Activated CD4-positive, alpha-beta T cell treated with anti-CD3 and anti-CD28 coated beads for 24 hours (primary cell): ENCODE measurements at places on chromosomes 5 and 9.

- peak; percentile 6 for DNase-seq
These were observed 51.2 kb upstream of the TESK1 start for GRCh38 chr9:35553670-35554543.

GRCh38 chr5:95880081-95880926 is 57.8 kb upstream of the GLRX start:
- DNase-seq: no peak

GRCh38 chr5:151680944-151681427 is 5.7 kb downstream of the SPARC start:
- no peak for DNase-seq

DNA sequence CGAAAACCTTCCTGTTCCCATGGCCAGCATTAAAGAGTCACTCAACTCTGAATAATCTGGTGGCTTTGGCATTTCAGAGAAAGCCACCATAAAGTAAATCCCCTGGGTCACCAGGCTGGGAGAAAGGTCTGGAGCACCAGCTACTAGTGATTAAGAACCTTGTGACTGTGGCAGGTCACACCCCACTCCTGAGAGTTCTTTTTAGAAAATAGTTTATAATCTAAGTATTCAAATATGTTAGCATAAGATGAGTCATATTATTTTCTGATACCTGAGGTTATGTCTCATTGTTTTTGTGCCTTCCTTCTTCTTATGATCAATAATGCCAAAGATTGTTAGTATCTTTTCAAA is 351.7 kb downstream of the ARRDC3 start:
- DNase-seq: no peak

DNA sequence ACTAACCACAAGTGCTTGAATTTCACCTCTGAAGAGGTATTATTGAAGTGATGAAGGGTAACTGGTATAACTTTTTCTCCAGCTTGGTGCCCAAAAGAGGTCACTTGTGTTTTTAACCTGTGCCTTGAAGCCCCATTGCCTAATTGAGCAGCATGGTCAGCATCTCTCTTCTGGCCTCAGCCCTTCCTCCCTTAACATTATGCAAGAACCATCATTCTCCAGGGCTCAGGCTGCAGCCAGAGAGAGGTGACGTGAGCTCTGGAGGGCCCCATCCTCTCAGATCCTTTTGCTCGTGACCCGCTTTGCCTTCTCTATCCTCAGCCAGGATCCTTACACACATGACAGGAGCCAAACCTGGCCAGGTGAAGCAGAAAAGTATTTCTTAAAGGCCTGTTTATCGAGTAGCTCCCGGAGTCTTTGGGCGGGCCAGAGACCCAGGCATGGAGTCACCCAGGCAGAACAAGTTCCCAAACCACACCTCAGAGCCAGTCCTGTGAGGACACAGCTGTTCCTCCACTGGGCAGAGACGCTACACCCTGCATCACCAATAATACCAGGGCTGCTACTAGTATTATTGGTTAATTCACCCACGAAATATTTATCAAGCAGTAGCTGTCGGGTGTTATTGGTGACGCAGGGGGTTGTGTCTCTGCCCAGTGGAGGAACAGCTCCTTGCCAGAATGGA is 29.6 kb upstream of the BOD1 start:
- no peak for DNase-seq

DNA sequence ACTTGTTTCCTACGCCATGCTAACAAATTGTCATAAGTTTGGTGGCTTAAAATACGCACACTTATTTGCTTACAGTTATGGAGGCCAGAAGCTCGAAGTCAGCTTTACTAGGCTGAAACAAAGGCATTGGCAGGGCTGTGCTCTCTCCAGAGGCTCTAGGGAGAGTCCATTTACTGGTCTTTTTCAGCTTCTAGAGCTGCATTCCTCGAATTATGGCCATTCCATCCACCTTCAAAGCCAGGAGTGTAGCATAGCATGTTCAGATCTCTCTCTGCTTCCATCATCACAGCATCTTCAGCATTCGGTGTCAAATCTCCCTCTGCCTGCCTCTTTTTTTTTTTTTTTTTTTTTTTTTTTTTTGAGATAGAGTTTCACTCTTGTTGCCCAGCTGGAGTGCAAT is 670.2 kb downstream of the ACTL7B start:
- DNase-seq: no peak

GRCh38 chr5:111072949-111073682 is 1.6 kb downstream of the TSLP start:
- DNase-seq: peak; percentile 35

DNA sequence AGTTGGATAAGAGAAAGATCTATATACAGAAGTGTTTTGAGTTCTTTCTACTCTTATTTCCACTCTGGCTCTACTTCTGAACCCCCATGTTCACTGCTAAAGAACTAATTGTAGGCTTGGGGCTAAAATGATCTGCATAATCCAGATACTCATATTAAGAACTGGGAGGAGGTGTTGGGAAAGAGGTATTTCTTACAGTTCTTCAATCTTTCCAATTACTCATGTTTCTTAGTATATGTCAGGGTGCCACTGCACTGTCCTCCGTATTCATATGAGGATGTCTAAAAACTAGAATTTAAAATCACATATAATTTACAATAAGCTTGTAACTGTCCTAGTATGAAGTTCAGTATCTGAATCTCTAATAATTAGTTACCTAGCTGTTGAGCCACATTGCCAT is 12.7 kb downstream of the NIPBL start:
- DNase-seq: no peak

DNA sequence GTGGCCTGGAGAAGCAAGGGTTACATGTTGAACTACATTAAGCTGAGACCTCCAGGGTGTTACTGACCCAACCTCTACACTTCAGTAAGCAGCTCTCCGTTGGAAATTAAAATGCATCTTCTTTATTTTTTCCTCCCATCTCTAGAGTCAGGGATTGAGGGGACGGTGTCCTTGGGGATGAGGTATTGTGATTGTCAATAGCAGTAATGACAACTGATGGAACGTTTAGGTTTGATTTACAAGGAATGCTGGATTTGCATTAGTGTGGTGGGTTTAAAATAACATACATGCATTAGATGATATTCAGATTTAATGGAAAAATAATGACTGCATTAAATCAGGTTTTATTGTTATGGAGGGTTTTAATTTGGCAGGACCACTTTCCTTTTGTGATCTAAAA is 82.9 kb upstream of the NTRK2 start:
- DNase-seq: no peak

DNA sequence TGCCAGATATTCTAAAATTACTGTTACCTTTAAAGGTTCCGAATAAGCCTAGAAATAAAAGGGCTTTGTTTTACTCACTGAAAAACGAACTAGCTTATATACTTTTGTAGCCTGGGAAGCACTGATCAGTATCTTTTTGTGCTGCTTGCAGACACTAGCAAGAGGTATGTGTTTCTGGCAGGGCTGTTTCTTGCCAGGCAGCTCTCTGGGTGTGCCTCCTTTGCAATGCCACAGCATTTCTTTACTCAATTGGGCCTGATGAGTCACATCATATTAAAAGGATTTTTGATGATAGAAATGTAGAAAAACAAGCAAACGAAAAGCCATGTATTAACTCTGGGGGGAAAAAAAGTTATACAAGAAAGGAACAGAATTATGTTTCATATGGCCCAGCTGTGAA is 35.6 kb downstream of the CD180 start:
- no peak for DNase-seq

DNA sequence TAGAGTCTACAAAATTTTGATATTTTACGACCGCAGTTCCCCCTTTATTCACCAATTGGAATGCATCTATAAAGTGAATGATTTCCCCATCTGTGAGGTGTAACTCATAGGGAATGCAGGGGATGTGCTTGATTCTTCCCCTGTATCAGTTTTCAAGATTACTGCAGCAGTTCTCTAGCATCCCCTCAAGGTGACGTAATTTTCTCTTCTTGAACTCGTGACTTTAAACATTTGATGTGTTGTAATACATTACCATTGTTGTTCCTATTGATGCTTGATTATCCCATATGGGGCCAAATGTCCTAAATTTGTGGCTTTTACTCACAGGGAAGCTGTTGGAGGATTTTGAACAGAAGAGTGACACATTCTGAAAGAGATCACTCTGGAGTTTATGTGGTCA is 240.2 kb downstream of the CD180 start:
- DNase-seq: no peak

DNA sequence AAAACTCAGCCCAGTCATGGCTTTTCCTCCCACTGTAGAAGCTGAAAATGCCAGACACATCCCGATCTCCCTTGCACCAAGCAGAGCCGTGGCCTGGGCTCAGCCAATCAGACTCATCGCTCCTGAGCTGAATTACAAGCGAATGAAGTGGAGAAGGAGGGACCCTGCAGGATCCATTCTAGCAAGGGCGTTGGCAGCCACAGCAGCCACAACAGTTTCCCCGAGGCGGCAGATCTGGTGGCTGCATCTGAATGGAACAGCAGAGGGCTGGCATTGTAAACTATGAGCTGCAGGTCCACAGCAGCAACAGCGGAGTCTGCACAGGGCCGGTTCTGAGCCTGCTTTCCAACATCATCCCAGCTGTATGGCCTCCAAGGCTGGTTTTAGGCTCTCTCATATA is 23.8 kb downstream of the ALG2 start:
- DNase-seq: no peak

DNA sequence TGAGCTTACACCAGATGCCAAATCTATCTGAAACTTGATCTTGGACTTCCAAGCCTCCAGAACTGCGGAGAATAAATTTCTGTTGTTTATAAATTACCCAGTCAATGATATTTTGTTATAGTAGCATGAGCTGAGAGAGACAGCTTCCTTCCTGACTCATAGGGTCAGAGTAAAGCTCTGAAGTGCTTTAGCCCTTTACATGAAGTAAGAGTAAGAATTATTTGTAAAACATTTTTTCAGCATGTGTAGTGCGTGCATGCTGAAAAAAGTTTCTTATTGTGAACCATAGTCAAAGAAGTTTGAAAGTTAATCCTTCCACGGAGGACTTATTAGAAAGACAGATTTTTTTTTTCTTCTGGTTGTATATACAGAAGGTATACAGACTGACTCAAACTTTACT is 172.4 kb downstream of the DMRT2 start:
- no peak for DNase-seq

- no peak for DNase-seq
These were observed 377.1 kb downstream of the EFNA5 start for GRCh38 chr5:107293541-107294210.

- no peak for DNase-seq
These were observed 81.4 kb upstream of the COL5A1 start for GRCh38 chr9:134560206-134560605.

DNA sequence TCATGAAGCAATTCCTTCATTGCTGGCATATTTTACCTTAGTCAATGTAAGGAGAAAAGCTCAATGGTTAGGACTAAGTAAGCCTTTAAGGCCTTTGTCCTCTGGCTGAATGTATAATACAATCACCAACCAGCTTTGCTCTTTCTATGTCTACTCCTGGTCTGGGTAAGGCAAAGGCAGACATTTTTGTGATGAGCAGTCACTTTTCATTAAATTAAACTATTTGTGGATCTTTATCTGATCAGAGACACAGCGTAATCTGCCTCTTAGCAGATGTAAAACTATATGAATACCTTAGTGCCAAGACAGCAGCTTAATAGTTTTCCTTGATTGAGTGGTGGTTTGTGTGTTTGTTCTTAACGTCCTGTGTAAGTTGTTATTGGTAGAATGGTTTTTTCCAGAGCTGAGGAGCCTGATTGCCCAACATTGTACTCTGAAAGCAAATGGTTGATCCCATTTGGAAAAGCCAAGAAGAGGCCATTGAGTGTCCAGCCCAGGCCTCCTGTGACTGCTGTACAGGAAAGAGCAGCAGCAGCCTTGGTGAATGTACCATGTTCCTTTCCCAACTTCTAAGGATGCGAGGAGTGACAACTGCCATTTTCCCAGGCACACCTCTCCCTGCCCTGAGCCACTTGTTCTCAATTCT is 16.5 kb upstream of the CXXC5 start:
- no peak for DNase-seq

GRCh38 chr5:122300374-122300773 is 11.7 kb upstream of the SNCAIP start:
- DNase-seq: no peak

DNA sequence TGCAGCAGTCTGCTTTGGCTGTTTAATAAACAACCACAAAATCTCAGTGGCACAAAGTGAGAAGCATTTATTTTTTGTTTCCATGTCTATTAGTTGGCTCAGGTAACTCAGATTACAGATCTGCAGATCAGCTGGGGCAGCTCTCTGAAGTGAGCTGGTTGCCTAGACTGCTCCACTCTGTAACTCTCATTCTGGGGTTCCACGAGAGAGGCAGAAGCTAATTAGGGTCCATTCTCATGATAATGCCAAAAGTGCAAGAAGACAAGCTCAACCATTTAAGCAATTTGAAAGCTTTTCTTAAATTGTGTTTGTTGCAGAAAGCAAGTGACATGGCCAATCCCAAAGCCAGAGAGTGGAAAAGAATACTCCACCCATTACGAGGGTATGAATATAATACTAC is 13.2 kb downstream of the MEIKIN start:
- no peak for DNase-seq

- DNase-seq: no peak
These were observed 12.5 kb upstream of the LHX2 start for GRCh38 chr9:123998970-123999621.

DNA sequence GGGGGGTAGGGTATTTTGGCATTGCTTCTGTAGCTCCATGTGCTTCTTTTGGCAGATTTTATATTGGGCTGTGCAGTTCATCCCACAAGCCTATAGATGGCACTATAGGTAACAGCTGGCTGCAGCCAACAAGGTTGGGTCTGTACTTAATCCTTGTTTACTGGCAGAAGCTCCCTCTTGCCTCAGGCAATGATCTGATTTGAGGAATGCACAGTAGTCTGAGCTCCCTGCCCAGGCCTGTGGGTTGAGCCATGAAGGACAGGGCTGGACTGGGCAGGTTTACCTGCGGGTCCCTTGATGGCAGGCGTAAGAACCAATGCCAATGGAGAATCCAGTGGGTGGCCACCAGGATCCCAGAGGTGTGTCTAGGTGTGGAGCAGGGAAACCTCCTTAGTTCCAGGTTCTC is 11.7 kb upstream of the OR1J2 start:
- DNase-seq: no peak

- no peak for DNase-seq
These were observed 28.8 kb upstream of the PANK3 start for GRCh38 chr5:168607946-168608345.

DNA sequence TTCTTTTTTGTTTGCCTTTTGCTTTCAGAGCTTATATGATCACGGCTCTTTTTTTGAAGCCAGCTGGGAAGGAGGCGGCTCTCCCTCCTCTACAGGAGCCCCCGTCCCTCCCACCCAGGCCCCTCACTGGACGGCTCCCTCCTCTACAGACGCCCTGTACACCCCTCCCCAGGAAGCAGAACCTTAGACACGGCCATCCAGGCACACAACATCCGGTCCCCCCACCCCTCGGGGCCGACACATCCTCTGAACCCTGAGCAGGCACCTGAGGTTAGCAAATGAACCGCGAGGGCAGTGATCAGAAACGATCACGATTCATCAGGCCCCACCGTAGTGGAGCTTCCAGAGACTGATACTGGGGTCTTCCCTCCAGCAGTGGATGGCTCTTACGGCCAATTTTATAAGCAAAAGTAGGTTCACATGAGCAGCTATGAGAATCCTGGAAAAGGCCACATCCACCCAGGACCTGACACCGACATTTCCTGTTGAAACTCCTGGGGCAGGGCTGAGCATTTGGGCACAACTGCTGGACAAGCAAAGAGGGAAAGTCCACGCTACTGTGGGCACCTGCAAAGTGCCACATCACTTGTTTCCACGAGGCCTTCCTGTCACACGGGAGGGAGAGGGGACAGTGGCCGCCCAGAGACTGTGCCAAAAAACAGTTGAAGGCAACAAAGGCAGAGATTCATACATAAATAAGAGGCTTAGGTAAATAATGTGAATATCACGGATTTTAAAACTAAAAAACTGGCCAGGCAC is 78.9 kb downstream of the SEMA4D start:
- no peak for DNase-seq

GRCh38 chr9:108178318-108178717 is 677.5 kb downstream of the ACTL7B start:
- DNase-seq: no peak
